ENCODE measurements at places on chromosomes 11 and 22. TPM values are rescaled to one million over a fixed set of nuclear protein-coding genes. Genes with fewer than 3 reads are reported as not detected.

BDNF gene
- 6.5 TPM for total RNA-seq

MS4A7 gene
- not detected for total RNA-seq

PKDREJ gene
- total RNA-seq, result not detected

FLRT1 gene
- under 0.01 TPM for total RNA-seq

MN1 gene
- total RNA-seq, result 4.2 TPM

All from mesangial cell (primary cell).